ENCODE measurements at places on chromosomes 11 and 22.

GRCh38 chr11:87724358-87724757, 450.9 kb downstream of the RAB38 start:
- no peak for DNase-seq

- no peak for DNase-seq
Observed at GRCh38 chr11:119696378-119697222, 32.4 kb downstream of the NECTIN1 start.

GRCh38 chr11:62446091-62446490, 27.3 kb downstream of the SCGB1A1 start:
- no peak for DNase-seq

DNA sequence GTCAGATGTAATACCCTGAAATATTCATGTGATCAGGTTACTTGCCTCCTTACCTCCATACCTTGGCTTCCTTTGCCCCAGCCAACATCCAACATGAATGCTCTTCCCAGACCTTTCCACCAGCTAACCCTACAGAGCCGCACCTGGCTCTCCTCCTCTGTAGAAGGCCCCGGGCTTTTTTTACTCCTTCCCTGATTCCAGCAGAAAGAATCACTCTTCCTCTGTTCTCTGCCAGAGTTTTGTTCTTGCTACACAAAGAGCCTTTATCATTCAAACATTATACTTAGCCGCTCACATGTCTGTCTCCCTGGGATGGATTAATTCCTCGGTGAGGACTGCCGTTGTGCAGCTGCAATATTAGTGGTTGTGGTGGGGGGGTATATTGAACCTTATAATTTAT, 116.8 kb upstream of the GRAMD1B start:
- DNase-seq, result no peak

DNA sequence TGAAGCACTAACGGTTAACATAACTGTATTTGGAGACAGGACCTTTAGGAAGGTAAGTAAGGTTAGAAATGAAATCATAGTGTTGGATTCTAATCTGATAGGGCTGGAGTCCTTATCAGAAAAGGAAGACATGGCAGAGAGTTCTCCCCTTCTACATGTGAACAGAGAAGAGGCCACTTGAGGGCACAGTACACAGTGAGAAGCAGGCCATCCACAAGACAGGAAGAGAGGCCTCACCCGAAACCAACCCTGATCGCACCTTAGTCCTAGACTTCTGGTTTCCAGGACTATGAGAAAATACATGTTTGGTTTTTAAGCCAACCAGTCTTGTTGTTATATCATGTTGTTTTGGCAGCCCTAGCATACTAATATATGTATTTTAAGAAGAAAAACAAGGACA, 170.0 kb downstream of the LRRC4C start:
- no peak for DNase-seq

GRCh38 chr11:17703951-17704350, 15.4 kb upstream of the MYOD1 start:
- DNase-seq, result no peak

GRCh38 chr11:116471608-116472256, 301.1 kb downstream of the BUD13 start:
- no peak for DNase-seq

- no peak for DNase-seq
Observed at GRCh38 chr11:31689559-31689958, 121.6 kb downstream of the PAX6 start.

DNA sequence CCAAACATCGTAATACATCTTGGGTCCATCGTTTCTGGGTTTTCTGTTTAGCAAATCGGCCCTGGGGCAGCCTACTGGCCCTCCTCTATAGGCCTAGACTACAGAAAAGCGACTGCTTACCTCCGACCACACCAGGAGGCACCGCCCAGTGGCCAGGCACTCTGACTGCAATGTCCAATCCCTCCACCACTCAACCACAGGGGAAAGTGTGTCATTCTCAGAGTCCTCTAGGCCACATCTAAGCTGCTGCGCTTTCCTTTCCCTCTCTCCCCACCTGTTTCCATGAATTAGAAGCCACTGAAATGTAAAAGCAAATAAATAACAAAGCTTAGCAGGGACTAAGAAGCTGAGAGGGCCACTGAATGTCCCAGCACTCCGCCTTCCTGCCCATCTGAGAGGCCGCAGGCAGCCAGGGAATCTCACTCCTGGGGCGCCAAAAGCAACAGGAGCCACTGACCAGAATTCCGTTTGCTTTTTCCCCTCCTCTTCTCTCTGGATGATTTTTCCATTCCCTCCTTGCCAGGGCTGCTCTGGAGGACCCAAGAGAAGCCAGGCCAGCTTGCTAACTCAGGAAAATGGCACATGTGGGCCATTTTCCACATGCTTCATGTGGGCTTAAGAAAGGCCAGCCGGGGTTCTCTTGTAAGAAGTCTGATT, 50.1 kb upstream of the FLI1 start:
- DNase-seq, result no peak

- DNase-seq, result no peak
Observed at GRCh38 chr11:34226210-34226609, 120.8 kb downstream of the NAT10 start.

- peak; percentile 45 for DNase-seq
Observed at GRCh38 chr11:69382131-69383128, 88.5 kb downstream of the MYEOV start.

GRCh38 chr11:38900211-38900610, 2302.2 kb upstream of the RAG2 start:
- DNase-seq, result no peak

DNA sequence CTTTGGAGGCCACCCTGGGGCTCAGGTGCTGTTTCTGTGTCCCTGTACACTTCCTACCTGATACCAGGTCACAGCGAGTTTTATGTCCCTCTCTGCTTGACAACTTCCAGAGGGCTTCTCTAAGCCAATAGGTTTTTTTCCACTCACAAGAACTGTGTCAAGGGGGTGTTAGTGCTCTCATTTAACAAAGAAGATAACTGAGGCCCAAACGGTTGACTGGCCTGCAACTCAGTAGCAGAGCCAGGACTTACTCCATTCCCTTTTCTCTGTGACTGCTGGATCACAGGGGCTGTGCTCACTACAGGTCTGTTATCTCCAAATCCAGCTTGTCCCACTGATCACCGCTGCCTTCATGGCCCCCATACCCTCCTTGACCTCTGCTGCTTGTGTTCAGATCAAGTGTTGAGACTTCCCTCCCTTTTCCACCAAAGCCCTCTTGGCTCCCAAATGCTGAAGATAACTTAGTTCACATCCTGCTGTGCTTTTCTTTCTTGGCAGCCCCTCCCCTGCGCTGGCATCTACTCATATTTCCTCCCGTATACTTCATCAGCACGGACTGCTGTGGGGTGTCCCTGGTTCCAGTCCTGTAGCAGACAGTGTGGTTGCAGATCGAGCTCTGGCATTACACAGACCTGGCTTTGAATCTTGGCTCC, 41.3 kb downstream of the POU2F3 start:
- DNase-seq, result no peak

- peak; percentile 33 for DNase-seq
Observed at GRCh38 chr11:63945477-63946163, 6.8 kb downstream of the NAA40 start.

DNA sequence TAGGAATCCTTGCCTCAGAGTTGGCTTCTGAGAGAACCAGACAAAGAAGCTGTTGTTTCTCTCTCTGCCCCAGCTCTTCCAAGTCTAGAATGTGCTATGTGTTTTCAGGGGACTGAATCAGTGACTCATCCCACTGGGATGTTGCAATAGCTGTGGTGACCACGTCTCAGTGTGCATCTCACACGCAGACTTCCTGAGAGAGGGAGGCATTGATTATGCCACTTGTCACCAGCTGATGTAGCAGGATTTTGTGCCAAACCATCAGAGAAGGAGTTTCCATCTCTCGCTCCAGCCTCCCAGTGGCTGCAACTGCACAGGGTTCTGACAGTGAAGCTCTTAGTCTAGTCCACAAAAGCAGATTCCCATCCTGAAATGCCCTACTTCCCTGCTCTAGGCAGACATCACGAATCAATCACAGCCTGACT, 455.8 kb downstream of the MIAT start:
- no peak for DNase-seq

- DNase-seq, result no peak
Observed at GRCh38 chr11:83721263-83721662, 435.1 kb upstream of the CCDC90B start.

DNA sequence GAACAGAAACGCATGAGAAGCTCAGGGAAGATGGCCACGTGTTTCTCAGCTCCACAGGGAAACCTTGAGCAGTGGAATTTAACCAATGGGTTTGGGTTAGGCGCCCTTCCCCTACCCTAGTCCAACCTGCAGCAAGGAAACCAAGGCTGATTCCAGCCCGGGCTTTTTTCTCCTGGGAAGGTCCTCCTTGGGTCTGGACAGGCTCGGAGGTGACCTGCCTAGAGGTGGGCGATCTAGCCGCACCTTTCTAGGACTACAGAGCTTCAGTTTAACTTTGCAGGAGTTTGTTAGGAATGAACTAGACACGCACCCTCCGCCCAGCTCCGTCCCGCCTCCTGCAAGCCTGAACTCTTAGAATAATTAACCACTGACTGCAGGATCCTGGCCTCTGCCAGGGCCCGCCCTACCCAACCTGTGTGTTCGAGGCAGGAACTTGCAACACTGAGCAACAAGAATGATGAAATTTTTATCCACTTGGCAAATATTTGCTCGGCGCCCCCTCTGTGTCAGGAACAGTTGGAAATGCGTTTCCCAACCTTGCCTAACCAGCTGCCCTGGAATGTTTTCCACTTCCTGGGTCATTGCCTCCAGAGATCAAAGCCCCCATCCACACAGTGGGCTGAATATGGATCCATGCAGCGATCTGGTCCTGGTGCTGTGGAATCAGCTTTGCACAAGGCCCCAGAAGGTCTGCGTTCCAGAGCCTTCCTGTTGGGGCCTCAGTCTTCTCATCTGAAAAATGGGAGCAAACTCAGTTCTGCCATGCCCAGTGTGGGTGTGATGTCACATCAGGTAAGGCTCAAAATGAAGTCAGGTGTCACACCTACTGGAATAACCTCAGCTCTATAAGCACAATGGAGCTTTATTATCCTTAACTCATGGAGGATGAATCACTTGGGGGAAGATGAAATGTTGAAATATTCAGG, 13.3 kb downstream of the MPST start:
- DNase-seq, result no peak

- no peak for DNase-seq
Observed at GRCh38 chr11:117279711-117280376, 11.3 kb upstream of the BACE1-AS start.

DNA sequence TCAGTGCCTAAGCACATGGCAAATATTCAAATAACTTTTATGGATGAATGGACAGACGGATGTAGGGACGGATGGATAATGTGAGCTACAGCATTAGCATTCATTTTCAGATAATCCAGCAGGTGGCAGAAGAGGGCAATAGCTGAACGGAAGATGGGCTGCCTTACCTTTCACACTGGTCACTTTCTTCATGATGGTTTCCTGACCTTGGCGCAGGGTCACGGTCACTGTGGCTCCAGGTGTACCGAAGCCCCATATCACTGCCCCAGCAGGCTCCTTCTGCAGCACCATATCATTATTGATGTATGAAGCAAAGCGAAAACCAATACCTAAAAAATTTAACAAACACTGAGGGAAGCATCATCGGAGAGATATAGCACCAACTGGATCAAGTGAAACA, 4.3 kb downstream of the SIAE start:
- peak; percentile 43 for DNase-seq

DNA sequence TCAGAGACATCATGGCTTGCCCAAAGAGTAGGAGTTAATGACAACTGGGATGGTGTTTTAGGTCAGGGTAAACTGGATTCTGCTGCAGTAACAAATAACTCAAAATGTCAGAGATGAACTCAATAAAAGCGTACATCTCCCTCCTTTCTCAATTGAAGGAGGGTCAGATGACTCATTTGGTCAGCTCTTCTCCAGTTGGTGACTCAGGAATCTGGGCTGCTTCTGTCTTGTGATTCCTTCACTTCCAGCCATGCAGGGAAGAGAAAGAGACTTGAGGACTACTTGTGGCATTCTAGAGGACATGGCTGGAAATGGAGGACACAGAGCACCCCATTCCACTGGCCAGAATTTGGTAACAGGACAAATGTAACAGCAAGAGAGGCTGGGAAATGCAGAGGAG, 3.2 kb upstream of the SYT13 start:
- DNase-seq, result no peak

- DNase-seq, result no peak
Observed at GRCh38 chr11:46391578-46392420, at the start of gene CHRM4. Gene CHRM4 (minus strand): TSS chr11:46391776. CDS start chr11:46386557, 5,219 bp downstream.

GRCh38 chr11:47354913-47355282, 2.4 kb upstream of the MYBPC3 start:
- DNase-seq, result no peak

- DNase-seq, result no peak
Observed at GRCh38 chr11:134120143-134120850, 51.4 kb downstream of the JAM3 start.

DNA sequence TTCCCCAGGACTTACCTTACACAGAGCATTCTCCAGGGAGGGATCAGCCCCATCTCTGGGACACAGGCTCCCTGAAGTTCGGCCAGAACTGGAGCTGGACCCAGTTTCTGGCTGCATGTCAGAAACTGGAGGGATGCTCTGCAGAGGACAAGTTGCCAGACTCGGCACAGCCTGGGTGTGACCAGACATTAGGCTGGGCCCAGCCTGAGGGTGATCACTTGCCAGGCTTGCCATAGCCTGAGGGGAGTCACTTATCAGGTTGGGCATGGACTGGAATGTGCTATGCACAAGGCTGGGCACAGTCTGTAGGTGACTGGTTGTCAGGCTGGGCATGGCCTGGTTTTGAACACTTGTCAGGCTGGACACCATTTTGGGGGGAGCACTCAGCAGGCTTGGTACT, 30.7 kb upstream of the STK33 start:
- DNase-seq, result no peak

GRCh38 chr11:7759010-7759409, 37.7 kb downstream of the OR5P2 start:
- no peak for DNase-seq

GRCh38 chr11:90252053-90252452, 29.2 kb upstream of the CHORDC1 start:
- no peak for DNase-seq

- no peak for DNase-seq
Observed at GRCh38 chr11:89487016-89487415, 4.2 kb downstream of the NOX4 start.

GRCh38 chr11:103871923-103872551, 164.4 kb upstream of the DDI1 start:
- no peak for DNase-seq

DNA sequence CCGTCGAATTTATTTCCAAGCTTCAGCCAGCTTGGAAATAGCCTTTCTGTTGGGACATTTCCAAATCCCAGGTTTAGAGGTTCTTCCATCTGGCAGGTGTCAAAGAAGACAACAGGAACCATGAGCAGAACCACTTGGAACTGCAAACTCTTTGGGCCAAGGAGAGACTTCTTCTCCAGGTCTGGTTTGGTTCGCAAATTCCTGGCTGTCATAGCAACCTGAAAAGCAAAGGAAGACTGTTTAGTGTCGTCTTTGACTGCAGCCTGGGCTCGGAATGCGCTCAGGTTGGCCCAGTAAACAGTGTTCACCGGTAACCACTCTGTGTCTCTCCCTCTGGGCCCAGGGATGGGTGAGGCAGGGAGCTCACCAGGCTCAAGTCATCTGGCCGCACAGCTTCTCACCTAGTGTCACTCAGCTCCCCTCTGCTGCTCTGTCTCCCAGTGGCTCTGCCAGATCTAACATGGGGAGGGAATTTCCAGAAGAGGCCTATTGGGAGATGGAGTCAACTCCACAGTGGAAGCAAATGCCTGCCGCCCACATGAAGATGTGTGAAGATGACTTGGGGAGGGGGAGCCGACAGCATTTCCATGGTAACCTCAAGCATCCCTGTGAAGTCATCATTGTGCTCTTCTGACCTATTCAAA, 11.9 kb upstream of the CLMP start:
- DNase-seq, result no peak

Measured in GM18507 (cell line).